Kidney tubule cell (primary cell): ENCODE measurements at places on chromosomes 2 and 18.

- peak; percentile 76 for DNase-seq
Observed at GRCh38 chr2:20165677-20166509, 59.0 kb downstream of the SDC1 start.

DNA sequence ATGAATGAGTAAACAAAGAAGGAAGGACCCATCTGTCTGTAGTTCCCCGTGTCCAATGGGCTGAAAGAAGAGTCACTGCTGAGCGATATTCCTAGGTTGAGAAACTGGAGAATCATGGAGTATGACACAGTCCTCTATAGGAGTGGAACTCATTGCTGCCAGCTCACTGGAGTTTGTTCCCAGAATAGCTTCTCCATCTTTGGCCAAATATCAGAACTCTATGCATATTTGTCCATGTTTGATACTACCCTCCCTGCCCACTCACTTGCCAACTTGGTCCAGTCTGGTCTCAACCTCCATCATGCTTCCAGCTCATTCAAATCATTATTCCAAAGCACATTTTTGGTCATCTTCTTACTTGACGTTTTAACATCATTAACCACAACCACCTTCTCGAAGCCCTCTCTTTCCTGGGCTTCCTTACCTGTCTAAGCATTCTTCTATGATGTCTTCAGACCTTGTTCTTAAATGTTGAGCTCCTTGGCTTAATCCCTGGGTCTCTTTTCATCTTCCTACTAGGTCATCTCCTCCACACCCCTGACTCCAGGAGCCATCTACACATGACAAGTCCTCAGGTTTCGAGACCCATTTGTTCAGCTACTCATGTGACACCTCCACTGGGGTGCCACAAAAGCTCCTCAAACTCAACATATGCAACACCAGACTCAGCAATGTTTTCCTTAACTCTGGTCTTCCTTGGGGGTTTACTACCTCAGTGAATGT lies 221.6 kb downstream of the MYCN start:
- no peak for DNase-seq

DNA sequence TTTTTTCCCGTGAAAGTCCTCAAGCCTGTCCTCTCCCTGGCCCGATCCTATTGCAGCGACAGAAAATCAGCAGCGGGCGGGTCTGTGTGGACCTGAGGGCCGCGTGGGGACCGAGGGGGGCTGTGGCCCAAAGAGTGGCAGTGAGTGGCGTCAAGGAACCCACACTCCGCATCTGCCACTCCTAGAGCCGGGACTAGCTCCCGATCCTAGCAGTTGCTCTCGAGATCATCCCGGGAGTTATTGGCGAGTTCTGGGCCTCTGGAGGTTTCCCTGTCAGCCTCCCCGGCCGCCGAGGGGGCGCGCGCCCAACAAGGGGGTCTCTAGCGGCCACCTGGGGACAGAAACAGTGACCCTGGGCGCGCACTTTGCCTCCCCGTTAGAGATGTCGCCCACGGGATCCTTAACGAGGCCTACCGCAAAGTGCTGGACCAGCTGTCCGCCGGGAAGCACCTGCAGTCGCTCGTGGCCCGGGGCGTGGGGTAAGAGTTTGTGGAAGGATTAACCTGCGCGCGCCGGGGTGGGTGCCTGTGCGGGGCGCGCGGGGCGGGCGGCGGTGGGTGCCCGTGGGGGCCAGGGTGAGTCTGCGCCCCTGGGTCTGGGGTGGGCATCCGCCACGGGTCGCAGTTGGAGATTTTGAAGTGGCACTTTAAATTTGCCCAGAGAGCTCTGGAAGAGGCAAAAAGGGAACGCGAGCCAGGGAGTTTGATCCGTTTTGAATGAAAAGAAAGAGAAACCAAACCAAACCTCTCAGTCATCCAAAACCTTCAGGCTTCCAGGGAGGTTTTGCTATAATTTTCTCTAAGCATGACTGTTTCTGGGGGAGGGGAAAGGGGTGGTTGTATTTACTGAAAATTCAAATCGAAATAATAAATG lies 3.5 kb downstream of the ADCYAP1 start:
- no peak for DNase-seq

DNA sequence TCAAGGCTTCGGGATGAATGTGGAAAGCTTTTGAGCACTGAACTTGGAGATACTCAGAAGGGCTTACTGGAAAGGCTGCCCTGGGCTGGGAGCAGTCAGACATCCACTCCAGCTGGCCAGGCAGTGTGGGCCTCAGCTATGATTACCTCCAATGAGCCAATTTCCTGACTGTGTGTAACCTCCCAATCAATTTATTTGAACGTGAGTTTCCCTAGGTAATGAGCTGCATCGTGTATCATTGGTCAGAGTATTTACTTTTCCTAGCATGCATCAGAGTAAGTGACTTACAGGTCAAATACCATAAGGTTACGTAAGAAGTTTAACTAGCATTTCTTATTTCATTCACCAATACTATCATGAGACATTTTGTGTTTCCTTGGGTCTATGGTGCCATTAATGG lies 11.0 kb upstream of the CTAGE1 start:
- DNase-seq = peak; percentile 7

DNA sequence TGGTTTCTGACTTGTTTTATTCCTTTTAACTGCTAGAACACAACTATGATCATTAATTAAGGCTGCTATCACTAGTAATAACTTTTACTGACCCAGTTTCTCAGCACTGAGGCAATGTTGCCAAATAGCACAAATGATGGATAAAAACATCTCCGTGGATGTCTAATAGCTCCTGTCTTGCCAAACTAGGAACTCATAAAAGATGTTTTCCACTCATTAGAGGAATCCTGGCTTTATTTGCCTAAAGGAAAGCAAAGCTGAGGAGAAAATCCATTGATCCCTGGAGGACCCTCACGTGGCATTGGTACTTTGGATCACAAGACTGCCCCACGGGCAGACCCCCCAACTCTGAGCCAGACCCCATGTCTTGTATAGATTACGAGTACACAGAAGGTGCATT lies 96.1 kb upstream of the ZNF397 start:
- DNase-seq = no peak

GRCh38 chr2:112996635-112997034 lies 8.6 kb upstream of the IL36A start:
- DNase-seq = no peak

DNA sequence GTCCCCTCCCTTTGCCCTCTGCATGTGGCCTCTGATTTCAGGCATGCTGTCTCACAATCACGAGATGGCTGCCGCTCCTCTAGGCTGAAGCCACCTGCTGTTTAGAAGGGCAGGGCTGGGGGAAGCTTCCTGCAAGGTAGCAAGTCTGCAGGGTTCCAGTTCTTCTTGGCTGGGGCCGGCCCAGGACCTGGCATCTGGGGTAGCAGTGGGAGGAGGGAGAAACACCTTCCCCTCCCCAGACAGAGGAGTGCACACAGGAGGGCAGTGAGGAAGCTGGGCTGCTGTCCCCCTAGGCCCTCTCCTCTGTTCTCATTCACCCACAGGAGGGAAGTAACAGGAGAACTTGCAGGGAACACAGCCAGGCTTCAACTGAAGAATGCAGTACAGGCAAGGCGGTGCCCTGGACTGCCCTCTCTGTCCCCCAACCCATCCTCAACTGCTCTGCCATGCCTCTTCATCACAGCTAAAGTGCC lies 345.9 kb upstream of the HS6ST1 start:
- DNase-seq = no peak

DNA sequence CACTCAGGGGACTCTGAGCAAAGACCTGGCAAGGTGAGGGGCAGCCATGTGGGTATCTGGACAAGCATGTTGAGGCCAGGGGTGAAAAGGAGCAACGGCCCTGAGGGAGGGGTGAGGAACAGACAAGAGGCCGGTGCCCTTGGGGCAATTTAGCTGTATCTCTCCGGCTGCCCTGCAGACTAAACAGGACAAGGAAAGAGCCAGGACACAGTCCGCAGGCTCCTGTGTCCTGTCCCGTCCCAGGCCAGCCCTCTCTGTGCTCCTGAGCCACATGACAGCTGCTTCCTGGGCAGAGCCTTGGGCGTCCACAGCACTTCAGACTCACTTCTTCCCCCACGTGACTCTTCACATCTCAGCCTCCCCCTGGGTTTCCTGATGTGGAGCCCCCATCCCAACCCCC lies 206.1 kb downstream of the KLHL29 start:
- no peak for DNase-seq

- no peak for DNase-seq
Observed at GRCh38 chr2:203209538-203209937, 29.3 kb upstream of the CYP20A1 start.

DNA sequence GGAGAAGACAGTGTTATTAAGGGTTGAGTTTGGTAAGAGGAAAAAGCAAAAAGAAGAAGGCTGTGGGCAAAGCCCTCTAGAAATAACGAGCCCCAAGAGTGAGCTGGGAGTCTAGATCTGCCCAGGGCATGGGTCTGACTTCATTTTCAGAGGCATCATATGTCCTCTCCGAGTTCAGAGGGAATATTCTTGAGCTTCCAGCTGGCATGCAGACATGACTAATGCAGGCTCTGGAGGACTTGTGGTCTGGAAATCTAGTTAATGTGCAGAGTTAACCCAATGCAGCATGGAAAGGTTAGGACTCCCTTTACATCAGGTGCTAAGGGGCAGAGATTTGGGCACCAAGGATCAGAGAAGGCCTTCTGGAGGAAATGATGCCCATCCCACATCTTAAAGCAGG lies 7.3 kb downstream of the ACMSD start:
- DNase-seq = peak; percentile 91

DNA sequence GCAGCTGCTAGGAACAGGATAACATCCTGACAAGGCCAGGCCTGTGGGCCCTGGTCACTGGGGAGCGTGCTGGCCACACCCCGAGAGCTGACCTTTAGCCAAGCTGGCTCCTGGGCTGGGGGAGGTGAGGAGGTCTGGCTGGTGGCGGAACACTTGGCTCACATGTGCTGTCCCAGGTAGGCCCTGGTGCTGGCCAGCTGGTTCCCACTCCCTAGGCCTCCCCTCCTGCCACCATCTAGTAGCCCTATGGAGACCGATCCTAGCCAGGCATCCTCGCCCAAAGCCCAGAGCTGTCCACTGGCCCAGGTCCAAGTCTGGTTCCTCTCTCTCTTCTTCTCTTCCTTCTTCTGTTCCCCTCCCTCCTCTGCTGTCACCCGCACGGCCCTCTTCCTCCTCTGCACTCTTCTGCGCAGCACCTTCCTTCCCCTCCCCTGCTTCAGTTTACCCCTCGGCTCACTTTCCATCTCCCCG lies 52.4 kb downstream of the TNS1 start:
- DNase-seq = no peak

- no peak for DNase-seq
Observed at GRCh38 chr2:176105078-176105729, 1.9 kb upstream of the HOXD11 start.

GRCh38 chr18:28095631-28096030 lies 81.3 kb downstream of the CDH2 start:
- no peak for DNase-seq

DNA sequence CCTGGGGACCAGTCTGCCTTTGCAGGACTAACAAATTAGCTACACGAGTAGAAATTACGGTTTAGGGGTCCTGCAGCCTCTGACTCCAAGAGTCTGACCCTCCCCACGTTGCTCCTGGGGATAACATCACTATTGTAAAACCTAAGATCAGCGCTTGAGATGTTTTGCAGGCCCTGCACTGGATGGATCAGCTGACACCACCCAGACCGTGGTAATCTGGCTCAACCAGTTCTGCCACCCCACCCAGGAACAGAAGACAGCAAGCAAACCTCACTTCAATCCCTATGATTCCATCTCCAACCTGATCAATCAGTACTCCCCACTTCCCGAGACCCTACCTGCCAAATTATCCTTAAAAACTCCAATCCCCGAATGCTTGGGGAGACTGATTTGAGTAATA lies 31.7 kb downstream of the NGEF start:
- no peak for DNase-seq

DNA sequence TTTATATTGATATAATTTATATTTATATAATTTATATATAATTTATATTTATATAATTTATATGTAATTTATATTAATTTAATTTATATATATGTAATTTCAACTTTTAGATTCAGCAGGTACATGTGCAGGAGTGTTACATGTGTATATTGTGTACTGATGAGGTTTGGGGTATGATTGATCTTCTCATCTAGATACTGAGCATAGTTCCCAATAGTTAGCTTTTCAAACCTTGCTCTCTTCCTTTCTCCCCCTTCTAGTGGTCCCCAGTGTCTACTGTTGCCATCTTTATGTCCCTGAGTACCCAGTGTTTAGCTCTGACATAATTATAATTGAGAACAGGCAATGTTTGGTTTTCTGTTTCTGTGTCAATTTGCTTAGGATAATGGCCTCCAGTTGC lies 1335.3 kb upstream of the CDH2 start:
- no peak for DNase-seq

DNA sequence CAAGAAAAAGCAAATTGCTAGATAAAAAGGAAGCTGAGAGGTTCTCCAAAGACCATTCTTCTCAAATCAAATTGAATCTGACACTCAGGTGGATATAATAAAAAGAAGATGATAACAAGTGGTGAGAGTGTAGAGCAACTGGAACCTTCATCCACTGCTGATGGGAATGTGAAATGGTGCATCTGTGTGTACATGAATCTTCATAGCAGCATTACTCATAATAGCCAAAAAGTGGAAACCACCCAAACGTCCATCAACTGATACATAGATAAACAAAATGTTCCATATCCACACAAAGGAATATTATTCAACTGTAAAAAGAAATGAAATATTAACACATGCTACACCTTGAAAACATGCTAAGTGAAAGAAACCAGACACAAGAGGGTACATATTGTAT lies 357.2 kb upstream of the EPHA4 start:
- no peak for DNase-seq

DNA sequence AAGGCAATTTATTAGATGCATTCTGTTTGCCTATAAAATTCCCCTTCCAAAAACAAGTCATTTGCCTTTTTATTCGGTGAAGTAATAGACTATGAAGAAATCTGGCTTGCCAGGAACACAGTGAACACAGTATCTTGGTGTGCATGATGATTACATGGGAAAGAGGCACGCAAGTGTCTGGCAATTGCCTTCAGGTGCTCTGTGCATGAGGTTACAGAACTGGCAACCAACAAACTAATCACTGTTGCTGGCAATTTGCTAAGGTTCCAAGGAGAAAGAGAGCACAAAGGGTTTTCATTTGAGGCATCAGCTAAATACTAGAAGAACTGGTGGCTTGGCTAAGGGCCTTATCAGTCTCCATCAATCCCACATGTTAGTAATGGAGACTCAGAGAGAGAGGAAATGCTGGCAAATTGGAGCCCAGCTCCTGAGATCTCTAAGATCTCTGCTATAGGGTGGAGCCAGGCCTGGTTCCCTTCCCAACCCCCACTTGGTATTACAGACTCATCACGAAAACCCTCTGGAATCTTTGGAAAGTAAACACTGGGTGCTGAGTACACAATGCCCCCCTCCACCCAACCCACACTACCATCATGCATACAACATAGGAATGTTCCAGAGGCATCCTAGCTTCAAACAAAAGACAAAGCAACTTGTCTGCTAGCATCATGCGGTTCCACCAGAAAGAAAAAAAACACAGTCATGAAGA lies 10.4 kb downstream of the RNF152 start:
- no peak for DNase-seq

- DNase-seq = peak; percentile 94
Observed at GRCh38 chr2:45119038-45119437, 109.8 kb upstream of the SIX2 start.

DNA sequence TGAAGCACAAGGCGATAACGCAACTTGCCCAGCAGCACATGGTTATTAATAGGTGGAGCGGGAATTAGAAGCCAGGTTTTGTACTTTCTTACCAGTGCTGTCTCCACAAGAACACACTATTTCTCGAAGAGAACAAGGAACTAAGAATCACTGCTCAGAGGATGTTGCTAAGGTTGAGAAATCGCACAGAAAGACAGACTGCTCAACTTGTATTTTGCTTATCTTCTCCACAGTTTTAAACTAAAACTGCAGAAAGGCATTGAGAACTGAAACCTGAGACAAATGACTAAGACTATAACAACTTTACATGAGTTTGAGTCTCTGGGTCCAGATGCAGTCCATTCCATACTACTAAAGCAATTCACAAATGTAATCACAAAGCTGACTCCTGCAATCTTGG lies 6.2 kb downstream of the PRKD3 start:
- no peak for DNase-seq
